ENCODE measurements at places on chromosomes 7 and 10. TPM values are rescaled to one million over a fixed set of nuclear protein-coding genes. Genes with fewer than 3 reads are reported as not detected.
A peak's percentile ranks its signal among the peaks of the same experiment; 100 is the strongest.

The EVX1 gene
- not detected for total RNA-seq

The NKX2-3 gene
- 0.43 TPM for total RNA-seq

DNA sequence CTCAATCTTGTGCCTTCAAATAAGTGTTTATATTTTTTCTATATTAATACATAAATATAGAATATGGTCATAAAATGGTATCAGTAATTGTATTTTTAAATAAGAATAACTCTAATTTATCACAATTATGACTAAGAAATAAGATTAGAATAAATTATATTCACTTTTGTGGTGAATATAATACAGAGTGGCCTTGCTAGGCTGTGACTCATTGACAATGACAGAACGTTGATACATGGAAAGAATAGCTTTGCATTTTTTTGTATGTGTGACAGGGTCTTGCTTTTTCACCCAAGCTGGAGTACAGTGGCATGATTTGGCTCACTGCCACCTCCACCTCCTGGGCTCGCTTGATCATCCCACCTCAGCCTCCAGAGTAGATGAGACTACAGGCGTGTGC, 47.8 kb upstream of the PCLO start:
- no peak overlapping the region for H3K4me3 ChIP-seq
- no peak for DNase-seq
- H3K4me1 ChIP-seq: no peaks in the 10 kb centered on the region
- H3K27ac ChIP-seq: no peak overlapping the region
- H3K36me3 ChIP-seq: no peaks in the 10 kb centered on the region

DNA sequence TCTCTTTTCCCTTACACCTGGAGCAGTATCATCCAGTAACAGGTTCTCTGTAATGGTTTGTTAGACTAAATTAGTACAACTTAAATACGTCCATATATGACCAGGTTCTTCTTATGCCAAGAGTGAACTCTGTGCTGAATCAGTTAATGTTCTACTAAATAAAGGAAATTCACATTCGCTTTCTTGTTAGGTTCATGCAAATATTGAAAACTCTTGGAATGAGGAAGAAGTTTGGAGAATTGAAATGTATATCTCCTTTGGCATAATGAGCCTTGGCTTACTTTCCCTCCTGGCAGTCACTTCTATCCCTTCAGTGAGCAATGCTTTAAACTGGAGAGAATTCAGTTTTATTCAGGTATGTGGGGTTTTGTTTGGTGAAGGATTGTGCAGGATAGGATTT, 15.3 kb upstream of the CFAP69 start:
- no peak overlapping the region for H3K4me3 ChIP-seq
- DNase-seq: no peak
- H3K27me3 ChIP-seq: no peaks in the 10 kb centered on the region
- peaks cover 10% of the 10 kb centered on the region for H3K4me1 ChIP-seq
- H3K27ac ChIP-seq: peak overlapping the region; percentile 38

GRCh38 chr10:50360077-50360850, 108.9 kb upstream of the ASAH2 start:
- no peak overlapping the region for H3K27ac ChIP-seq
- no peak for DNase-seq
- H3K36me3 ChIP-seq: no peaks in the 10 kb centered on the region
- H3K27me3 ChIP-seq: no peaks in the 10 kb centered on the region
- H3K4me3 ChIP-seq: no peak overlapping the region

DNA sequence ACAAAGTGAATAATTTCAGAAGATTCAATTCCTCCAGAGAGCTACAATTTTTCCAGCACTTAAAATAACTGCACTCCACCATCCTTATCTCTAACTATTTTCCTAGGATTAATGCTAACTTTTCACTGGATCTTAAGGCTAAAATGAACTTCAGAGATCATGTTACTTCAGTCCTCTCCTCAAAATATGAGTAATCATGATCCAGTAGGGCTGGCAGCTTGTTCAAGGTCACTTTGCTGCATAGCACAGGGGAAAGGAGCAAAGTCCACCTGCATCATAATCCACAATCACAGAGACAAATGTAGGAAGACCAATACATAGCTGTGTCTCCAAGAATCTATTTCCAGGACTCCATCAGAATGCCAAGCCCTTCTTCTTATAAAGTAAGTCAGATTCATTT, 150.3 kb downstream of the LRRTM3 start:
- peaks cover 14% of the 10 kb centered on the region for H3K4me1 ChIP-seq
- H3K4me3 ChIP-seq: no peak overlapping the region
- no peak for DNase-seq
- H3K27ac ChIP-seq: no peak overlapping the region
- no peaks in the 10 kb centered on the region for H3K27me3 ChIP-seq
- no peaks in the 10 kb centered on the region for H3K36me3 ChIP-seq

DNA sequence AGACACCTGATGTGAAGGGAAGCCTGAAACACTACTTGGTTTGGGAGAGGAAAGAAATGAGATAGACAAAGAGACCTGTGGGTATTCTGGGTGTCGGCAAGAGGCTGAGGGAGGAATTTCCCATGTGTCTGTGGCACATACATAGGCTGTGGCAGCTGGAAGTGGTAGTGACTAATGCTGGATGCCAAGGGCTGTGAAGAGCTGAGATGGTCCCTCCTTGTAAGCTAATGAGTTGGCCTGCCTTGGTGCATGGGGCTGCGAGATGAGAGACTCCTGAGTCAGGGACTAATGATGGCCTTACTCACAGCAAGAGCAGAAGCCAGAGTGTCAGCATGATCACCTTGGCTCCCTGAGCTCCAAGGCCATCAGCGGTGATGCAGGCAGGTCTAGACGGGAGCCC, 119.0 kb upstream of the EEPD1 start:
- no peaks in the 10 kb centered on the region for H3K36me3 ChIP-seq
- no peak overlapping the region for H3K4me3 ChIP-seq
- H3K4me1 ChIP-seq: no peaks in the 10 kb centered on the region
- no peak overlapping the region for H3K27ac ChIP-seq
- DNase-seq: no peak
- peaks cover 1% of the 10 kb centered on the region for H3K27me3 ChIP-seq

The CLRN3 gene
- total RNA-seq: 1.1 TPM

DNA sequence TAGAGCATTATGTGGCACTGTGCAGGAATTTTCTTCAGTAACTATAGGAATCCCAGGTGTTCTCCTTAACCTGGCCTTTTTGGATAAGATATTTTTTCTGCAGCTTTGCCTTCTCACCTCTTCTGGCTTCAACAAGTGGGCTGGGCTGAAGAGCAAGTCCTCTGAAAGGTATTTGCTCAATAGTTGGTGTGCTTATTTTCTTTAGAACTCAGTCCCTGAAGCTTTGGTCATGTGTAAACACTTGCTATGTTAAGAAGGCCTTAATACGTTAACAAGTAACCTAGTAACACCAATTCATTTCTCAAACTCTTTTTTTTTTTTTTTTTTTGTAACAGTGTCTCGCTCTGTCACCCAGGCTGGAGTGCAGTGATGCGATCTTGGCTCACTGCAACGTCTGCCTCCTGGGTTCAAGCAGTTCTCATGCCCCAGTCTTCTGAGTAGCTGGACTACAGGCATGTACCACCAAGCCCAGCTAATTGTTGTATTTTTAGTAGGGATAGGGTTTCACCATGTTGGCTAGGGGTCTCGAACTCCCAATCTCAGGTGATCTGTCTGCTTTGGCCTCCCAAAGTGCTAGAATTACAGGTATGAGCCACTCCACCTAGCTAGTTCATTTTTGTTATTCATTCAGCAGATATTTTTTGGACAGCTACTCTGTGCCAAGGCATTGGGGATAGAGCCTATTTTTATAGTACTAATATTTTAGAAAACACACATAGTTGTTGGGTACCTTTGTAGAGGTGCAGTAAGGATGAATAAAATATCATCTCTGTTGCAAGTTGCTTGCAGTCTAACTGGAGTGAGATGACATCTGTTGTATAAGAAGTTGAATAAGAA, 164.6 kb downstream of the SND1 start:
- no peaks in the 10 kb centered on the region for H3K36me3 ChIP-seq
- H3K4me1 ChIP-seq: peaks cover 40% of the 10 kb centered on the region
- no peak overlapping the region for H3K27ac ChIP-seq

- no peak for DNase-seq
- H3K36me3 ChIP-seq: no peaks in the 10 kb centered on the region
- no peak overlapping the region for H3K27ac ChIP-seq
These were observed 57.8 kb downstream of the GCC1 start for GRCh38 chr7:127527561-127527960.

DNA sequence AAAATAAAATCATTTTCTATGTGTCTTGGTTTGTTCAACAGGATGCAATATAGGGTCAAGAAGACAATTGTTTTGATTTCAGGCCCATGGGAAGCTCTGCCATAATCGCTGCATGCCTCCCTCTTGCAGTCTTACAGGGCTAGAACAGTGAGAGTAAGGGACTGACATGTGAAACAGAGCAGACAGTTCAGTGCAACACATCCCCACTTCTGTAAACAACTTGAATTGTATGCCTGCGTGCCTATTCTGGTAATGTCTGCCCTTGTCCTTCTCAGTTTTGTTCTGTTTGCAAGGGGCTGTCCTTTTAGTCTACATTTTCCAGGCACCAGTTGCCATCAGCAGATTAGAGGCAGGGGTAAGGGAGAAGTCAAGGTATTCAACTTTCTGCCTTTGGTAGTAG, 34.8 kb upstream of the GPR37 start:
- H3K27ac ChIP-seq: no peak overlapping the region

GRCh38 chr10:48464871-48465736, 139.8 kb downstream of the ARHGAP22 start:
- DNase-seq: no peak
- H3K4me1 ChIP-seq: peaks cover 33% of the 10 kb centered on the region
- H3K4me3 ChIP-seq: no peak overlapping the region
- no peak overlapping the region for H3K27ac ChIP-seq

DNA sequence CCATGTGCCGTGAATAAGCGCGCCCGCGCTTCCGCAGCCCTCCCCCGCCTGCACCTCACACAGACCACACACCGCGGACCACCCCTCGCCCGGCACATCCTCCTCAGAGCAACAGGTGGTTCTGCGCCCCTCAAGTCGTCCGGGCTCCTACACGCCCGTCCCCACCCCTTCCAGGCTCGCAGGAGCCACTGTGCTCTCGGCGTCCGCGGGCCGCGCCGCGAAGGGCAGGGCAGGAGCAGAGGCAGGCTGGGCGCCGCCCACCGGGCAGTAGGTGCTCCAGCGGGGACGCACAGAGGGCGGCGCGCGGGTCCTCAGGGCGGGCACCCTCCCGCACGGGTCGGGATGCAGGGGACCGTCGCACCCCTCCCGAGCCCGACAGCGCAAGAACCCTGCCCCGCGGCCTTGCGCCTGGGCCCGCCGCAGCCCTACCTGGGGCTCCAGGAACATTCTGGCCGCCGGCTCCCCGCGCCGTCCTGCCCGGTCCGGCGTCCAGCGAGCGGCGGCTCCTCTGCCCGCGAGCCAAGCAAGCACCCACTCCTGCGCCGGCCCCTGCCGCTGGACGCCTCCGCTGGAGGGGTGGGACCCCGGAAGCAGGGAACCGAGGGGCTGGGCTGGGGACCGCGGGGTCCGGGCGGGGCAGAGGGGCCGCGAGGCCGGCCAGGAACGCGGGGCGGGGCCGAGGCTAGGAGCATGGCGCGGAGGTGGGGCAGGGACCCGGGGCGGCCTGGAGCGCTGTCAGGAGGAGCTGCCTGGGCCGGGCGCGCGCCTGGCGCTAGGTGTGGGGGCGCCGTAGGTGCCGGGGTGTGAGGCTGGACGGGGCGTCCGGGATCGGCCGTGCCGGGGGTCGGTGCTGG, 37.4 kb downstream of the RASGEF1A start:
- no peaks in the 10 kb centered on the region for H3K36me3 ChIP-seq
- H3K4me1 ChIP-seq: peaks cover 12% of the 10 kb centered on the region
- H3K27me3 ChIP-seq: peaks cover 5% of the 10 kb centered on the region

DNA sequence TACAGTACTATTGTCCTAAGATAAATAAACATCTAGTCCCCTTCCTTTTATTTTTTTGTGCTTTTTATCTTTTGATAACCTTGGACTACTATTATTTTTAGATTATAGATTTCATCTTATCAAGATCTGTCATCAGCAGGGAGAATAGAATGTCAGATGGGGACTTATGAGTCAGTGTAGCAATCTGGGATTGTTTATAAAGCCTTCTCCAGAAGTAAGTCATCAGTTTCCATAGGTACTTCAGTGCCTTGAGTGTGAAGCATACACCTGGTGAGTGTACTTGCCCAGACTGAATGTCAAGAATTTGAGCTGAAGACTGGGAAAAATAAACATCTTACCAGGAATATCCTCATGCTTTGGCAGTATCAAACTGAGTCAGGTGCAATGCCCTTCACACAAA, 2.1 kb downstream of the CASD1 start:
- no peak for DNase-seq
- H3K27me3 ChIP-seq: no peaks in the 10 kb centered on the region
- H3K4me1 ChIP-seq: peaks cover 23% of the 10 kb centered on the region
- no peak overlapping the region for H3K27ac ChIP-seq
- no peak overlapping the region for H3K4me3 ChIP-seq

DNA sequence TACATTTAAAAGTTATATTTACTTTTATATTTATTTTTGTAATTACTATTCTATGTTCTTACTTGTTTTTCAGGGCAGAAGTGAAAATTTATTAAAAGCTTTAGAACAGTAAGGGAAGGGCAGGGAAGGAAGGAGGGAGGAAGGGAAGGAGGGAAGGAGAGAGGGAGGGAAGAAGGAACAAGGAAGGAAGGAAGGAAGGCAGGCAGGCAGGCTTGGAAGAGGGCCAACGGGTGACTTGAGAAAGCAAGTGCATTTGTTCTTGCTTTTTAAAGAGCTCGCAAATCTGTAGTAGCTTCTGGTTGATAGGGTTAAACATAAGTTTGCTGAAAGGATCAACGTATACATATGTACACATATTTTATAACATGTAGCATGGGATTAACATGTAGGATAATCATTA, 725.3 kb upstream of the FZD8 start:
- H3K36me3 ChIP-seq: no peaks in the 10 kb centered on the region
- no peaks in the 10 kb centered on the region for H3K4me1 ChIP-seq
- DNase-seq: no peak
- no peaks in the 10 kb centered on the region for H3K27me3 ChIP-seq

The C7orf57 gene
- total RNA-seq: not detected

- no peaks in the 10 kb centered on the region for H3K36me3 ChIP-seq
- no peak overlapping the region for H3K4me3 ChIP-seq
- DNase-seq: no peak
- H3K4me1 ChIP-seq: peaks cover 29% of the 10 kb centered on the region
- H3K27ac ChIP-seq: no peak overlapping the region
These were observed 1.7 kb upstream of the FGFR2 start for GRCh38 chr10:121599947-121600346.

DNA sequence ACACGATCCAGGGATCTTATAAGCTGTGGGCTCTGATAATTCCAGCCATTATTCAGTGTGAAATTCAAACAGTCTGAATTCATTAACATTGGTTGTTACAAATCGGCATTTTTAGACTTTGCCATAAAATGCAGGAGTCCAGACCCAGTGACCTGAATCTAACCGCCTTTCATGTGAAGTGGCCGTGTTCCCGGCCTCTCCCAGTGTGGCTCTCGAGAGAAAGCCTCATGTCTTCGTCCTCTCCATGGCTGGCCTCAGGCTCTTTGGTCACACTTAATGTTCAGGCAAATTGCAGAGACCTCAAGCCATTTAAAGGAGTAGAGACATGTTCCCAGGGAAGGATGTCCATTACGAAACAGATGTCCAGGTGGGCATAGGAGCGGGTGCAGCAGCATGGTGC, 59.3 kb downstream of the CTBP2 start:
- H3K27ac ChIP-seq: no peak overlapping the region
- no peaks in the 10 kb centered on the region for H3K36me3 ChIP-seq
- no peaks in the 10 kb centered on the region for H3K4me1 ChIP-seq
- DNase-seq: no peak
- H3K4me3 ChIP-seq: no peak overlapping the region

- H3K36me3 ChIP-seq: no peaks in the 10 kb centered on the region
- DNase-seq: peak; percentile 48
- H3K27me3 ChIP-seq: no peaks in the 10 kb centered on the region
- peak within 1 kb of the TSS; percentile 53 for H3K27ac ChIP-seq
These were observed at the start of gene PLAU for GRCh38 chr10:73910764-73911552. PLAU (plus strand) TSS chr10:73911132; CDS start chr10:73911556, 424 bp downstream.

The GOLGA7B gene
- total RNA-seq: 0.21 TPM

The PON3 gene
- total RNA-seq: 15.0 TPM

Measured in Caco-2 (cell line).